ENCODE measurements at places on chromosomes 3 and 15.

- no peak for DNase-seq
Measured at GRCh38 chr15:48064421-48064820, 56.4 kb upstream of the SLC24A5 start.

DNA sequence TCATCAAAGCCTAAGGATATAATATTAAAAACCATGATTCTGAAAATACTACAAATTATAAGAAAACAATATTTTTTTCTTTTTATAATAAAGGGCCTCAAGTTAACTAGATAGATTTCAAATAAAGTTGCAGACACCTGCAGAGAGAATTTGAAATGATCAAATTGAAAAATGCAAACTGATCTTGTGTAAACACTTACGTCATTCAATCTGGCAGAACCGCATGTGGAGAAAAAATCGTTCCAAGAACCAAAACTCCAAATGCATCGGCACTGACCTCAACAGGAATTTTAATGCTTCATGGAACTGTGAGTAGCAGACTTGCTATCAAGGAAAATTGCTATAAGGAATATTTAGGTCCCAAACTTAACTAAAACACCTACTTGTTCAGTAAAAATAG lies 17.2 kb downstream of the CPA3 start:
- no peak for DNase-seq

- DNase-seq = peak; percentile 11
Measured at GRCh38 chr3:168040607-168041208, 55.0 kb downstream of the GOLIM4 start.

- DNase-seq = no peak
Measured at GRCh38 chr15:69144530-69144929, 15.9 kb upstream of the GLCE start.

DNA sequence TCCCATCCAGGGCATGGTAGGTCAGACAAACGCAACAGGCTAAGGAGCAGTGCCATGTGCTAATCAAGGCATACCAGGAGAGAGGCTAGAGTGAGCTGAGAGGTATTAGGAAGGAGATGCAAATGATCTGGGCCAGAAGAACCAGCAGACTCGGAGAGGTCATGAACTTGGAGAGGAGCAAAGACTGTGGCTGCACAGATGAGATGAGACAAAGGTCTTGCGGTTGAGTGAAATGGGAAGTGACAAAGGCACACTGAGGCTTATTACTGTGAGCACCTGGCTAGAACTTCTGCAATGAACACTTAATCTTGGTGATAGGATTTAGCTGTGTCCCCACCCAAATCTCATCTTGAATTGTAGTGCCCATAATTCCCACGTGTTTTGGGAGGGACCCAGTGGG lies 380.2 kb downstream of the ULK4 start:
- no peak for DNase-seq

- peak; percentile 66 for DNase-seq
Measured at GRCh38 chr3:11642431-11643191, 1.1 kb downstream of the VGLL4 start.

DNA sequence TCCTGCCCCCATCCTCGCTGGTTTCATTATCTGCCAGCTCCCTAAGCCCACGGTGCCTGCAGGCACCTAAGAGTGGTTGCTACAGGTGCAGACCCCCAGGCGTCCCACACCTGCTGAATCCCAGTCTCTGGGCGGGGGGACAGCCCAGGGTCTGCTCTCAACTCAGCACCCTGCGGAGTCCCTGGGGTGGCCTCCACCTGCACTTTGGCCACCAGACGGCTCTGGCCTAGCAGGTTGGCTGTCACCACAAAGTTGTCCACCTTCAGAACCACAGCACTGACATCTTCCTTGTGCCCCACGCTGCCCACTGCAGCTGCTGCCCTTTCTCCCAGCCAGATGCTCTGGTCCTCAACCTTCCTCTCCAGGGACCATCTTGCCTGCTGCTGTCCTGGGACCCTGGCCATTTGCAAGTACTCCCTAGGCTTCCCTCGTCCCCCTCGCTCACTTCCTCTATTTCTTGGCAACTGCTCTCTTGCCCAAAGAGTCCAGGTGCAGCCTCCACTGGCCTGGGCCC lies 34.9 kb upstream of the SNRPA1 start:
- no peak for DNase-seq

DNA sequence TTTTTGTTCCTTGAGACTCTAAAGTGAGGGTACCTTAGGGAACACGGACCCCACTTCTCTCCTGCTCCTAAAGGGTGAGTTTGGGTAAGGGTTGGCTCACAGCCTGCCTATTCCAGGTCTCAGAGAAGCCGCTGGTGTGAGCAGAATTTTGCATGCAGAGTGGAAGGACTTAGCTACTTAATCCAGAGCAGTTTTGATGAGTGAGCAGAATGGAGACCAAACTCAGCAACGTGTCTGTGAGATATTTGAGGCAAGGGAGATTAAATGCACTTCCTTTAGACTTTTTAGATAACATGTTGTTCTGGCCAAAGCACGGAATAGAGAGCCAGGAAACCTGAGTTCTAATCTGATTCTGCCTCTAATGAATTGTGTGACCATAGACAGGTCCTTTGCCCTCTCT lies 5.1 kb downstream of the SLC24A1 start:
- no peak for DNase-seq

GRCh38 chr15:29382862-29383261 lies 113.2 kb upstream of the NSMCE3 start:
- no peak for DNase-seq

DNA sequence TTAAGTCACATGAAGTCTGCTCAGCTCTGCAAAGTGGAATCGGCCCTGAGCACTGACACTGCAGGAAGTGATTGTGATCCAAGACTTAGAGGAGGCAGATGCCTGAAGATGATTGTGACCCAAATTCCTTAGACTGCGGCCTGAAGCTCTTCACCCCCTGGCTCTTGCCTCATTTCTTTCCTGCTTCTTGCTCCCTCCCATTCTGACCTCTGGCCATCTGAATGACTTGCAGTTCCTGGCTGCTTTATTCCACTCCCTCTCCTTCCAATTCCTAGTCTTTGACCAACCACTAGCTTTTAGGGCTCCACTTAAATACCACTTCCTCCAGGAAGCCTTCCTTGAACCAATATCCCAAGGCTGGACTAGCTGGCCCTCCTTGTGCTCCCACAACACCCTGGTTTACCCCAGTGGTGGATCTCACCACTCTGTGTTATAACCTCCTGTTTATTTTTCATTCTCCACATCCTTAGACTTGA lies 9.9 kb upstream of the EPB42 start:
- no peak for DNase-seq

DNA sequence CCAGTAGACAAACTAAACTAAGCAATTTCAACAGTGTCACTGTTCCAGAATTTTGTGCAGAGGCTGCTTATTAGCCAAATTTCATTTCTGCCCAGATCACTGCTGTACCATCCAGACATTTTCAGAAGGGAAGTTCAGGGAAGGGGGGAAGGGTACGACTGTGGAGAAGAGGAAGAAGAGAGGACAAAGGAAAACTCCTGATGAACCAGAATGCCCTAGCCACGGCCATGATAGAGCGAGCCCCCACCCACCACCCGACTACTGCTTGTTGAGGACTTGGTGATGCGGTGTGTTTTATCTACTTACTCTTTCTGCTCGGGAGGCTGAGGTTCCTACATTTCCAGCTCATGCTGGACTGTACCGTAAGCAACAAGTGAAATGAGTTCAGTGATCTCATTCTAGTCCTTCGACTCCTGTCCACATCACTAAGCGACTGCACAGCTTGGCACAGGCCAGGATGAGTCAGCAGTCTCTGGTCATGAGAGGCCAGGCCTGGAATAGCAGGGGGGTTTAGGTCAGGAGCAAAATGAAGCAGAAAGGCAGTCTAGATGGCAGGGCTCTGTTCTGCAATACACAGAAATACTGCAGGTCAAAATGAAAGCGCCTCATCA lies 330.8 kb downstream of the TIGIT start:
- peak; percentile 73 for DNase-seq

- peak; percentile 44 for DNase-seq
Measured at GRCh38 chr3:171772427-171773056, 37.7 kb downstream of the PLD1 start.

DNA sequence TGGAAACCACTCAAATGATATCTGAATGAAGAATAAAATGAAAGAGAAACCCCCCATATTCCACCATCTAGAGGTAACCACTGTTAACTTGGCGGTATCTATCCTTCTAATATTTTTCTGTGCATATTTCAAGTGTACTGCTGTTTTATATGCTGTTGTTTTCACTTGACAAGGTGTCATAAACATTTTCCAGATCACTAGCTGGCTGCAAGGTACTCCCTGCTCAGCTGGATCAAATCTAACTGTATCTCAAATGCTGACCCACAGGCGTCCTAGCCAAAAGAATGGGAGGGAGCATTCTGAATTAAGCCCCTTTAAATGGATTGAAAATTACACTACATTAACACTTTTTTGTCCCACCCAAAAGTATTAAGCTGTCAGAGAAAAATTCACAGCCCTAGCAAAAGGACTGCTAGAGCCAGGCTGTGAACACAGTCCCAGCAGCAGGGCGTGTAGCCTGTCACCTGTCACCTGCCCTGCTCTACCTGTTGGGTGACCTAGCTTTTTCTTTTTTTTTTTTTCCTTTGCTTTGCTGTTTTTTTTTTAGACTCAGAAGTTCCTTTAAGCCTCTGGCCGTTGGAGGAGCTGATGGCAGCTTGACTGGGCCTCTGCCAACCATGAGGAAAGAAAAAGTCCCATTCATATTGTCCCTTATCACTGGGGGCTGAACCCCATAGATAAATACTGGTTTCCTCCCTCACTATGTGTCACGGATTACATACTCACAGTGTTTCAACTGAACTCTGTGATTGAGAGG lies 93.7 kb upstream of the TSC22D2 start:
- no peak for DNase-seq

DNA sequence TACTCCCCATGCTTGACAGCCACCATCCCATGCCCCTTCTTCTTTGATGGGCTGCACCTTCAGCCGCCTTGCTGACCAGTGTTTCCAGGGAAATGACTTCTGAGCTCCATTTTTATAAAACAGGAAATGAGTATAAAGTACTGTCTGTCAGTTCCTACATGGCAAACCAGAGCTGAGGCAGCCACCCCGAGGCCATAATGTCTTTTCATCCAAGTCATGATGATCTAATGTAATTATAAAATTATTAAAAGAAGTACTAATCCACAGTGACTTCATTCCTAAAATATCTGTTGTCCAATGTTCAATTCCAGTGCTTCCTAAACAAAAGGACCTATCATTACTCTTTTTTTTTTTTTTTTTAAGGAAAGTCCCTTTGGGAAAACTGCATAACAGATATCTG lies 75.2 kb upstream of the HERC1 start:
- DNase-seq = no peak

DNA sequence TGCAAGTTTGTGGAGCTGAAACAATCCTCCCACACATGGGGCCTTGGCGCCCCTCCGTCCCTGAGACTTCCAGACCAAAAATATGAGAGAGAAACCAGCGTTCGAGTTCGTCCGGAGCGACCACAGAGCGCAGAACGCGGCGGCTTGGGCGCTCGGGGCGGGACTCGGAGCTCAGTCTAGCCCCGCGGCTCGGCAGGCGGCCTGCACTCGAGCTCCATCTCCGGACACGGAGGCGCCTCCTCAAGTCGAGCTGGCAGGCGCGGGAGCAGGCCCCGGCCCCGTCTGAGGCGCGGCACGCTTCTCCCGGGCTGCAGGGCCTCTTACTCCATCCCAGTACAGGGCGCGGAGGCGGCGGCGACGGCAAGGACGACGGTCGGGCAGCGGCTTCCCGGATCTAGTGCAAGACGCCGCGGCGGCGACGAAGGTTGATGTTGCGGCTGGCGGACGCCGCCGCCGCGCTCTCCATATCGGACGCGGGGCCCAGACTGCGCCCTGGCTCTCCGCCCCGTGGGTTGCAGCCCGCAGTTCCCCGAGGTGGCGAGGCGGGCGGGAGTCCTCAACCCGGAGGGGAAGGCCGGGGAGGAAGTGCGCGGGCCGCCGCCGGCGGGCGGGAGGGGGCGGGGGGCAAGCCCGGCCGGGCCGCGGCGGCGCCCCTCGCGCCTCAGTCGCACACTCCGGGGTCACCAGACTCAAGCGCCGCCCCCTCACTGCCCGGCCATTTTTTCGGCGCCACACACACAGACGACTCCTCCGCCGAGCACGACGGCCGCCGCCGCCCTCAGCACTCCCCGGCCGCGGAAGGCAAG lies 674 bp downstream of the MSL2 start:
- DNase-seq = peak; percentile 60

DNA sequence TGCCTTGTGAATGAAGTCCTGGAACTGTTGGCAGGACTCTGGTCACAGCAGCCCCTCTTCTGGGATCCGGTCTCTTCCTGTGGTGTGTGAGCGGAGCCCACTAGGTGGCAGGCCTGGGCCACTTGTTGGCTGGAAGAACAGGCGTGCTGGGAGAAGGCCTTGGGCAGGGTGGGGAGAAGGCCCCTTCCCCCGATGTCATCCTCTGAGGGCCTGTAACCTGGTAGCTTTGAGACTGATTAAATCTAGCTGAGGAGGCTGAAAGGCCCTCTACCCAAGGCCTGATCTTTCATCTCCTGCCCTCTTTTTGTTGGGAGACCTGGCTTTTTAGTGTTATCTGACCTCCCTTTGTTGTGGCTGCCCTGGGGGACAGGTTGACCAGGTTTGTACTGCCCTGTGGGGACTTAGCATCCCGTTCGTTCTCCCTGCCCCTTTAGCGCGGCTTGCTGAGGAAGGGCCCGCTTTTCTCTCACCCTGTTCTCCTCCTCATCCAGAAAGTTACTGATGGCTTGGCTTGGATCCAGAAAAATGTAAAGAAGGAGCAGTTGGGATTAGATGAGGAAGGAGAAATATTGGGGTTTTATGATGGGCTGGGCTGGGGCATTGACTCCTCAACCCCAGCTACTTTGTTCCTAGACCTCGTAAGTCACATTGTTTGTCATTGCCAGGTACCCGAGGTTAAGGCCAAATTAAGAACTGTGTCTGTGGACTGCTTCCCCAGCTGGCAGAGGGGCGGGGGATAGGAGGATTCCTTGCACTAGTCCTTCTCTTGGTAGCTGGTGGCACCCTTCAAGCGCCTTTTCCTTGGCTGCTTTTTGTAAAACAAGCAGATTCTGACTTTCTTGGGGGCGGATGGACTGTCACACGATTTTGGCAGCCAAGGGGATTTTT lies 48.5 kb downstream of the CHCHD6 start:
- DNase-seq = peak; percentile 76

- DNase-seq = no peak
Measured at GRCh38 chr3:60774617-60775016, 476.6 kb downstream of the FHIT start.

DNA sequence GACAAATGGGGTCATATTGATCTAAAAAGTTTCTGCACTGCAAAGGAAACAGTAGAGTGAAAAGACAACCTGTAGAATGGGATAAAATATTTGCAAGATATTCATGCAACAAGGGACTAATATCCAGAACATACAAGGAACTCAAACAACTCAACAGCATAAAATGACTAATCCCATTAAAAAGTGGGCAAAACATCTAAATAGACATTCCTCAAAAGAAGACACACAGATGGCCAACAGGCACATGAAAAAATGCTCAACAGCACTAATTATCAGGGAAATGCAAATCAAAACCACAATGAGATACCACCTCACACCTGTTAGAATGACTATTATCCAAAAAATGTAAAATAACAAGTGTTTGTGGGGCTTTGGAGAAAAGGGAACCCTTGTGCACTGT lies 8.8 kb downstream of the SLC12A8 start:
- no peak for DNase-seq
